Pulmonary artery endothelial cell (primary cell): ENCODE measurements at places on chromosomes 2 and 18.

GRCh38 chr2:56590611-56591010 lies 406.8 kb downstream of the CCDC85A start:
- DNase-seq = no peak

DNA sequence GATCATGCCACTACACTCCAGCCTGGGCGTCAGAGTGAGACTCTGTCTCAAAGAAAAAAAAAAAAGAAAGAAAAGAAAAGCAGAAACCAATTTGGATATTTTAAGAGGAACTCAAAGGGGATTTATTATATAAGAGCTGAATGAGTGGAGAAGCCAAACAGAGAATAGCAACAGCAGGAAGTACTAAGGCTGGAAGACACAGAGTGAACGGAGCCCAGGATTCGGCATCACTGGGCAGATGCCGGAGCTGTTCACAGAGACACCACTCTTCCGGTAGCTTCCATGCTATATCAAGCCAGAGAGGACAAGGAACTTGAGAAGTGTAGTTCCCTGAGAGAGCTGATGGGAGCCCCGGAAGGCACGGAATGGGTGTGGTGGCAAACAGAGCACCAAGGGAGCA lies 47.0 kb upstream of the CABLES1 start:
- no peak for DNase-seq

DNA sequence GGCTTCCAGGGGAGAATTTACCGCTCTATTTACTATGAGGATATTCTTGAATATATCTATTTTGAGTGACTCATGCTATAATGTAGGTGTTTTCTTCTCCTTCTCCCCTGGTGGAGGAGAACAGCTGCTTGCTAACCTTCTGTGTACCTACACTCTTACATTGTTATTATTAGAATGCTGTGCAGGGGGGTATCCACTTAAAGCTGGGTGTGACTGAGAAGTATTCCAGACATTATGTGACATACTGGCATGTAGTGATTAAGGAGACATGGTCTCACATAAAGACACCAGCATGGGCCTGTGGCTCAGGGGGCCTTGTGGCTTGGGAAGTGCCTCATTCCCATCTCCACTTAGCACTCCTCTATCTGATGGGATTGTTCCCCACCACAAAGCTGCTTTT lies 287.9 kb downstream of the PTPRM start:
- no peak for DNase-seq

DNA sequence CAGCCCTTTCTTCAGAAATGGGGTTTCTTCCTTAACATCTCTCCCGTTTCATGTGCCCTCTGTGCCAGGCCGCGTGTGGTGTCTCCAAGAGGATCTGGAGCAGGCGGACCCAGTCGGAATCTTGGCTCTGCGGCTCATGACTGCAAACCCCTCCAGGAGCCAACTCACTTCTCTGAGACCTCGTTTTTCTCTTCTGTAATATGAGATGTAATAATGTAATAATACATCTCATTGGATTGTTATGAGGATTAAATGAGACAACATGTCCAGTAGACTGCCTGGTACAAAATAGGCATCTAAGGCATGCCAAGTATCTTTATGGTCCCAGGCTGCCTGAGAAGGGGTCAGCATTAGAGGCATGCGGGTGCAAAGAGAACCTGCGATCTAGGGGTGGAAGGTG lies 221.3 kb upstream of the REV1 start:
- DNase-seq = no peak

DNA sequence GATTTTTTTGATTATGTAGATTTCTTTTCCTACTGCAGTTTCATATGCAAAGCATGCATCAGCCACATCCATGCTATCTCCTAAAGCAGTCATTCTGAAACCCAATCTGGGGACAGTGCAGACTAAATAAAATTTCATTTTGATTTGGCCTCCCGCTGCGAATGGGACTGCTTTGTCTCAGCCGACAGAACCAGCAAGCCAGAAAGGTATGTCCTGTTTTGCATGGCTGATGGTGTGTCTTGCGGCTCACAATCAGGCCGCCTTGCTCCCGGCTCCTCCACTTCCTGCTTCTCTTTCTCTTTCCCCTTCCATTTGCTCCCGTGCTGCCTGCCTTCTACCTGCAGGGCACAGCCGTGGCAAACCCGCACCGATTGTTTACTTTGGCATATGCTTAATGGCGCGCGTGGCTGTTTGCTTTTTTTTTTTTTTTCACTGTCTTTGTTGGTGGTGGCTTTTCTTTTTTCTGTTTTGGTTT lies 419.6 kb upstream of the POU3F3 start:
- no peak for DNase-seq

DNA sequence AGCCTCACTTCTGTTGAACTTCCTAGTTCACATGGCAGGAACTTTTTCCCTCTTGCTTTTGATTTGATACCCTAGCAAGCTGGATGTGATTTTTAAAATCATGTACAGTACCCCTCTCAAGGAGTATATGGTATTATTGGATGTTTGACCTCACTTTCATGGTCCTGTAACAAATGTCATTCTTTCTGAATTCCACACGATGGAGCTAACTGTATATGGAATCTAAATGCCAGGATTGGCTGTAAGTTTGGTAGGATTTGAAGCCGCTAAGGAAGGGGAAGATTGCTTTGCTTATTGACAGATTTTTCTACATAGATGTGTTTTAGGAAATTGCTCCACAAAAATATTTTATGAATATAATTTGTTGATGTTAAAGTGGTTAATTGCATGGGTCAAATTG lies 18.3 kb downstream of the MAIP1 start:
- no peak for DNase-seq
